ENCODE measurements at places on chromosomes 3 and 15.
A peak's percentile ranks its signal among the peaks of the same experiment; 100 is the strongest.

DNA sequence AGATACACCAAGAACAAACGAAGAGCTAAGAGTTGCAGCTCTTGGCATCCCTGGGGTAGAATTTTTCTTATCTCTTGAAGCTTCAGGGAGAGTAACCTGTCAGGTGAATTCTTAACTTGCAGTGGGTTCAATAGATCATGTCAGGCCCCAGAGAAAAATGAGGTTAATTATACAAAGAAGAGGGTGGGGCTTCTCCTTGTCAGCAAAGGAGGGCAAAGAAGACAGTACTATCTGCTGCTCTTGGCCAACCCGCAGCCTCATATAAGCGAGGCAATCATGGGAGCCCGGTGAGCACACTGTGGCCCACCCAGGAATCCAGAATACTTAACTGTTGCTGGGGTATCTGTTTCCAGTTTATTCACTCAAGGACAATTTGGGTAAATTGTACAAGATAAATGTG is 110.2 kb downstream of the SEMA5B start:
- no peak for DNase-seq

DNA sequence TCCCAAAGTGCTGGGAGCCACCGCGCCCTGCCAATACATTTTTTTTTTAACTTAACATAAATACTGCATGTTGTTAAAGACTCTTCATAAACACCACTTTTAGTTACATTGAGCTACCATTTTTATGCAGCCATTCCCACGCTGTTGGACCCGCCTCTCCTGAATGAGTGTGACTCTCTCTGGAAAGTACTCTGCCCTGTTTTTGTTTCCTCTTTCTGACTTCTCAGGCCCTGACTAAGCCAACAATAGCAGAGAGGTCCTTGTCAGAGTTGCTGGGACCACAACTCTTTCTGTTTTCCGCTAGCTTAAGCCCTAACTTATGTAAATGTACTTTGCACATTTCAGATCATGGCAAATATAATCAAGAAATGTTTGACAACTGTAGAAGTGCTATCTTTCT is 35.2 kb downstream of the PARP15 start:
- no peak for DNase-seq

GRCh38 chr3:168493412-168494205 is 397.9 kb upstream of the GOLIM4 start:
- DNase-seq: no peak

DNA sequence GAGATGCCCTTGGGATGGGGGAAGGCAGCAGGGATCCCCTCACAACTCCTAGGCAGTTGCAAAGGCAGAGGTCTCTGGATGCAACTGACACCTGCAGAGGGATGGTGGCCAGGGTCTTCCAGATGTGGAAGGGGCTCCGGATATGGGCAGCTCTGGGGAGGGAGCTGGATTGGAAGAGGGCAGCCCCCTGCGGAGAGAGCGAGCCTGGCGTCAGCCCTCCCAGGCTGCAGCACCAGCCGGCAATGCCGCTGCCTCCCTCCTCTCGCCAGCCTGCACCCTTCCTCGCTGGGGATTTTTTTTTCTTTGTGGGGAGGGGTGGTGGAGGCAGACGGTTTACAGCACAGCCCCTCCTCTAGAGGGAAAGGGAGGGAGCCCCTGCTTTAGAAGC is 1.6 kb downstream of the INSYN1 start:
- no peak for DNase-seq

- peak; percentile 46 for DNase-seq
Measured at GRCh38 chr3:126083511-126083912, 412 bp downstream of the SLC41A3 start.

DNA sequence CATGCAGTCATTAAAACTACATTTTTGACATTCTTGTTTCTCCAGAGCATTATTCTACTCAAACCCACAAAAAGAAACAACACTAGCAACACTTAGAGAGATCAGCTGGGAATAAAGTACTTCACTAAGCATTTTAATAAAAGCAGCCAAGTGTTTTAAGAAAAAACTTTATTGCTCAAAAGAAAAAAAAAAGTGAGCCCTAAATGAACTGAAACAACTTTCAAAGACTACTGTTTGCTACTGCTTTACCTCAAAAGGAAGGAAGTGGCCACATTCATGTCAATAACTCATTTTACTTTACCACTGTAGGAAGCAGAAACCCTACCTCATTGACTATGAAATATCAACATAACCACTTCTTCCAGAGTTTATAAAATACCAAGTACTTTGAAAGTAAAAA is 91.3 kb downstream of the UACA start:
- no peak for DNase-seq

- no peak for DNase-seq
Measured at GRCh38 chr15:63294359-63294758, 17.0 kb downstream of the APH1B start.

DNA sequence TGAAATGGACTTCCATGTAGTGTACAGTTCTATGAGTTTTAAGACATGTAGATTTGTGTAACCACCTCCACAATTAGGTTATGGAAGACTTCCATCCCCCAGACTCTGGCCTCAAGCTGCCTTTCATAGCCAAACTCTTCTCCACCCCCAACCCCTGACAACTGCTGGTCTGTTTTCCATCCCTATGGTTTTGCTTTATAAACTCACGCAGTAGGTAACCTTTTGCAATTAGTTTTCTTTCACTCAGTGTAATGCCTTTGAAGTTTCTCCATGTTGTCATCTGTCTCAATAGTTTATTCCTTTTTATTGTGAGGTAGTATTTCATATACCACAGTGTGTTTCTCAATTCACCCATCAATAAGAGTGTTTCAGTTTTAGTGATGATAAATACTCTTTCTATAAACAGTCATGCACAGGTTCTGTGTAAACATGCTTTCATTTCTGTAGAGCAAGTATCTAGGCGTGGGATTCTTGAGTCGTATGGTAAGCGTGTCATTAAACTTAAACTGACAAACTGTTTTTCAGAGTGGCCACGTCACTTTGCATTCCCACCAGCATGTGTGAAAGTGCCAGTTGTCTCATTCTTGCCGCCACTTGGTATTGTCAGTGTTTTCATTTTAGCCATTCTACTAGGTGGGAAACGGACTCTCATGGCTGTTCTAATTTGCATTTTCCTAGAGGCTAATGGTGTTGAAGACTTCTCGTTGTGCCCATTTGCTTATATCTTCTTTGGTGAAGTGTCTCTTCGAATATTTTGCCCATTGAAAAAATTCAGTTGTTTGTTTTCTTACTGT is 47.3 kb upstream of the ALDH1A3 start:
- DNase-seq: no peak

- DNase-seq: no peak
Measured at GRCh38 chr3:4584456-4585249, 91.5 kb downstream of the ITPR1 start.

DNA sequence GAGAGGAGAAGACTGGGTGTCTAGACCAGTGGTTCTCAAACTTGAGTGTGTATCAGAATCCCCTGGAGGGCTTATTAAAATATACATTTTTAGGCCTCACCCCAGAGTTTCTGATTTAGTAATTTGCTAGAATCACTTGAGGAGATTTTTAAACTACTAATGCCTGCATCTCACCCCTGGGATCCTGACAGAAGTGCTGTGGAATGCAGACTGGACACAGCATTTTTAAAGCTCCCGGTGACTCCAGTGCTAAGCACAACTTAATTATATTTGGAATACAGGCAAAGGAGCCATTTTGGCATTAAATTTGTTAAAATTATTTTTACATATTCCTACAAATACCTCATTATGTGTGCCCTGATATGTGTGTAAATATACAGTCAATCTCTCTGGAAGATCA is 26.7 kb upstream of the COL6A6 start:
- DNase-seq: no peak

DNA sequence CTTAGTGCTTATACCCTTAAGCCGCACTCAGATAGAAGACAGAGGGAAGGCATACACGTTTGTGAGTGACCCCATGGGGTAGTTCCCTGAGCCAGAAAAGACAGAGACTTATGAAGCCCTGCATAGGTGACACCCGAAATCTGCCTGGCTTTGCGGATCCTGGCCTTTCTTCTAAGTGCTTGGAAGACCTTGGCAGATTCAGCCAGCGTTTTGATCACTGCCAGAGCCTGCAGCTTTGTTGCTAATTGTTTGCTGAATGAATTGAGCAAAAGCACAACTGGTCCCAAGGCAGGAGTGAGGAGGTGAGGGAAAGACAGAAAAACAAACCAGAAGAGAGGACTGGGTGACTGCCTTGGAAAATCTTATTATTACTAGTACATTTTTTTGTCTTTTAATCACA is 168.3 kb upstream of the ICE2 start:
- DNase-seq: no peak

- DNase-seq: peak; percentile 80
Measured at GRCh38 chr15:88450125-88450798, 16.9 kb downstream of the MRPL46 start.

DNA sequence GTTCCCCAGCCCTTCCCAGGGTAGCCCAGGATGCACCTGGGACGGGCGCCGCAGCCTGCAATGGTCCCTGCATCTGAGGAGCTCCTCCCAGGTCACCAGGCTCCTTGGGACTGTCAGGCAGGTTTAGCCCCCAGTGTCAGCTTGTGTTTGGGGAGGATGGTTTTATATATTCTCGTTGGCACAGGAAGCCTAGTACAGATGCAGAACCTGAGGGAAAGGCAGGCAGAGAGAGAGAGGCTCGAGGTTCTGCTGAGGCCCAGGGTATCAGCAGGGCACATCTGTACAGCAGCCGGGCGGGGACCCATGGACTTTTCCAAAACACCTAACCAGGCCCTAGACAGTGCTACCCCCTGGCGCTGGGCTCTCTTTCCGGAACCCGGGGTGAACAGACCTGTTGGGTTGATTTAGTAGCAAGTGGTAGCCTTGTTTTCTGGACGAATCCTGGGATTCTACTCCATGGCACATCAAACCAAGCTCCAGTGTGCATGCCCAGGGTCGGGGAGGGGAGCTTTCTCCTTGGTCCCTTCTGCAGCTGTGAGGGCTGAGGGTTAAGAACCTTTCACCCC is 8.6 kb downstream of the PAK6 start:
- no peak for DNase-seq

GRCh38 chr3:38247366-38248035 is 18.1 kb upstream of the SLC22A13 start:
- DNase-seq: no peak

GRCh38 chr3:35335703-35336102 is 303.6 kb upstream of the ARPP21 start:
- no peak for DNase-seq

- no peak for DNase-seq
Measured at GRCh38 chr3:30688776-30689641, 82.6 kb downstream of the TGFBR2 start.

GRCh38 chr3:138944929-138945708 is 1.8 kb downstream of the FOXL2 start:
- DNase-seq: no peak

DNA sequence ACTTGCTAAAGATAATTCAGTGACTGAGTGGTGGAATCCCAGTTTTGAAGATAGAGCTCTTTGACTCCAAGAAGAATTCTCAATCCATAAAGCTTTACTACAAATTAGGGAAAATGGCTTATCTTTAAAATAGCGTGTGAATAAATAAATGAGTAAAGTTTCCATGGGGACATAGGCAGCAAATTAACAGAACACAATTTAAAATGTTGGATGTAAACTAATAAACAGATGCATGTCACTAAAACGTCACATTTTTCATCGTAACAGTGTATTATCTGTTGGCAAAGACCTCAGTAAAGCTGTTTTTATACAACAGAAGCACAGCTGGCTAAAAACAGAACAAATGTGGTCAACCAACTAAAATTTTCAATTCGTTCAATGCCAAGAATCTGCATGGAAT is 913.9 kb upstream of the CFAP20DC start:
- no peak for DNase-seq

GRCh38 chr3:14267976-14268375 is 89.4 kb downstream of the LSM3 start:
- DNase-seq: no peak

Measured in HAP-1 (cell line).